ENCODE measurements at places on chromosomes 16 and 17.
A peak's percentile ranks its signal among the peaks of the same experiment; 100 is the strongest.

GRCh38 chr16:19771796-19772195 is 53.7 kb downstream of the IQCK start:
- DNase-seq, result no peak
- H3K36me3 ChIP-seq, result no peaks in the 10 kb centered on the region
- H3K4me1 ChIP-seq, result no peaks in the 10 kb centered on the region
- H3K27me3 ChIP-seq, result no peaks in the 10 kb centered on the region
- H3K4me3 ChIP-seq, result no peak overlapping the region
- H3K27ac ChIP-seq, result no peak overlapping the region

DNA sequence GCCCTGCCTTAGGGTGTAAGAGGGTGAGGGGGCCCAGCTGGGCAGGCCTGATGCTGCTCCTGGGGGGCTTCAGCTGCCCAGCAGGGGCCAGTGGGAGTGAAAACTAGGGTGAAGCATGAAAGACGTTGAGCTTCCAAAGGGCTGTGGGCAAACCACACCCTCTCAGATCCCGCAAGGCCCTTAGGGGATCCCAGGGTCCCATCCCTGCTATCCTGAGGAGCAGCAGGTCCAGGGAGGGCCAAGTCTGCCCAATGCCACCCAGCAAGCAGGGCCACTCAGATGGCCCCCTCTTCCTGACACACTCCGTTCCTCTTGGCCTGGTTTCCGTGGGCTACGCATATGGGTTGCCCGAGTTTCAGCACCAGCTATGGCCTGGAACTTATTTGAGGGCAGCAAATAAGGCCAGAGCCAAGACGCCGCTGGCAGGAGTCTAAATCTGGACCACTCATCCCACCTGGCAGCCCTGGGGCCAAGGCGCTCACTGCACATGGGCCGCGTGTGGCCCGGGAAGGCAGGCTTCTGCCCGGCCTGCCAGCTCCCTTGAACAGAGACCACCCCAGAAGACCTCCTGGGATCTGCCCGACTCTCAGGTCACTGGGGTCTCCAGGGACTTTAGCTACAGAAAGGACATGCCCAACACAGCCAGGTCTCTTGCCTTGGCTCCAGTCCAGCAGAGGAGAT is 4.2 kb downstream of the ATP2A3 start:
- peaks cover 47% of the 10 kb centered on the region for H3K36me3 ChIP-seq
- no peak for DNase-seq
- no peak overlapping the region for H3K4me3 ChIP-seq
- H3K27ac ChIP-seq, result peak overlapping the region; percentile 48
- H3K4me1 ChIP-seq, result peaks cover 84% of the 10 kb centered on the region

- peaks cover 3% of the 10 kb centered on the region for H3K4me1 ChIP-seq
- H3K36me3 ChIP-seq, result peaks cover 40% of the 10 kb centered on the region
- H3K4me3 ChIP-seq, result no peak overlapping the region
- no peak for DNase-seq
- no peak overlapping the region for H3K27ac ChIP-seq
- no peaks in the 10 kb centered on the region for H3K27me3 ChIP-seq
Measured at GRCh38 chr17:82582709-82583108, 63.2 kb downstream of the FOXK2 start.

- no peak overlapping the region for H3K4me3 ChIP-seq
- H3K36me3 ChIP-seq, result no peaks in the 10 kb centered on the region
- peaks cover 10% of the 10 kb centered on the region for H3K27me3 ChIP-seq
- no peaks in the 10 kb centered on the region for H3K4me1 ChIP-seq
- DNase-seq, result no peak
- H3K27ac ChIP-seq, result no peak overlapping the region
Measured at GRCh38 chr17:38660097-38661025, 14.4 kb downstream of the EPOP start.

- peak; percentile 60 for DNase-seq
- peaks cover 26% of the 10 kb centered on the region for H3K4me1 ChIP-seq
- no peaks in the 10 kb centered on the region for H3K36me3 ChIP-seq
- H3K27ac ChIP-seq, result no peak overlapping the region
- peak overlapping the region; percentile 44 for H3K4me3 ChIP-seq
- H3K27me3 ChIP-seq, result peaks cover 21% of the 10 kb centered on the region
Measured at GRCh38 chr17:77281122-77281903, 140.5 kb downstream of the SEC14L1 start.
